A549 treated with ZK216348 at 1 μM for 4 hours (cell line): ENCODE measurements at places on chromosomes 5 and 9. TPM values are rescaled to one million over a fixed set of nuclear protein-coding genes. Genes with fewer than 3 reads are reported as not detected.

The ANKRD18B gene
- total RNA-seq: 3.1 to 9.0 TPM (median 8.5 TPM) in 5 replicates

The IL3 gene
- not detected in 5 replicates for total RNA-seq

The KIF20A gene
- total RNA-seq: 44.6 to 48.6 TPM (median 46.7 TPM) in 5 replicates

The TMEFF1 gene
- 0.37 to 1.2 TPM (median 1.1 TPM) in 5 replicates for total RNA-seq

The NMUR2 gene
- total RNA-seq: 0.11 to 0.13 TPM (median 0.11 TPM) in 4 of 5 replicates, not detected in the other

The DIRAS2 gene
- not detected in 5 replicates for total RNA-seq

The ADGRD2 gene
- not detected in 5 replicates for total RNA-seq

The ORM1 gene
- not detected in 5 replicates for total RNA-seq

The AIF1L gene
- total RNA-seq: 1.4 to 2.1 TPM (median 1.5 TPM) in 5 replicates

The PSAT1 gene
- total RNA-seq: 153 to 192 TPM (median 160 TPM) in 5 replicates

The GDNF gene
- not detected in 5 replicates for total RNA-seq

The APBA1 gene
- 0.12 to 1.1 TPM (median 0.16 TPM) in 5 replicates for total RNA-seq

The PCDHB6 gene
- total RNA-seq: 0.62 to 1.1 TPM (median 0.85 TPM) in 5 replicates

The CDO1 gene
- not detected in 5 replicates for total RNA-seq

The NHP2 gene
- total RNA-seq: 384 to 453 TPM (median 422 TPM) in 5 replicates

The ENTREP1 gene
- total RNA-seq: 0.61 to 0.74 TPM (median 0.65 TPM) in 5 replicates

The HDAC3 gene
- 46.9 to 50.4 TPM (median 48.8 TPM) in 5 replicates for total RNA-seq

The FLT4 gene
- 2.0 to 4.8 TPM (median 3.7 TPM) in 5 replicates for total RNA-seq

The BASP1 gene
- 220 to 349 TPM (median 293 TPM) in 5 replicates for total RNA-seq

The CDC25C gene
- 10.3 to 13.5 TPM (median 10.6 TPM) in 5 replicates for total RNA-seq

The SLC46A2 gene
- total RNA-seq: not detected in 5 replicates

The RANBP17 gene
- 2.1 to 3.0 TPM (median 2.6 TPM) in 5 replicates for total RNA-seq

The CEL gene
- total RNA-seq: 0.51 to 1.3 TPM (median 0.83 TPM) in 5 replicates

The TMEM252 gene
- total RNA-seq: not detected in 5 replicates

The SPATA31A3 gene
- total RNA-seq: not detected in 5 replicates

The NRARP gene
- 1.9 to 7.2 TPM (median 5.6 TPM) in 5 replicates for total RNA-seq
